ENCODE measurements at places on chromosomes 2 and 18.

DNA sequence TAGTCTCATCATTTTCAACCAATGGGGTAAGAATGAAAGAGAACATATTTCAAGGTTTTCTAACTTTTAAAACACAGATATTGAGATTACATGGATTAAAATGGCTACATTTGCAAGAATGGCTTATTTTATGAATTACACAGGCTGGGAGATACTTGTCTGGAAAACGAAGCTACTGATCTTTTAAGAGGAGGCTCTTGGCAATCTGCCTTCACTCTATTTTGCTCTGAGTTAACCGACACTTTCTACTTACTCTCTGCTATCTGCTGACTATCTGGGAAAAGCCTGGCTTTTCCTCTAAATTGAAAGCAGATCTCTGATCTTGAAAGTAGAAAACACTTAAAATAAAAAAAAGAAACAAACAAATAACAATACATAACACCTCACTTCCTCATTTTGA is 325.4 kb upstream of the LINC00305 start:
- no peak for DNase-seq

DNA sequence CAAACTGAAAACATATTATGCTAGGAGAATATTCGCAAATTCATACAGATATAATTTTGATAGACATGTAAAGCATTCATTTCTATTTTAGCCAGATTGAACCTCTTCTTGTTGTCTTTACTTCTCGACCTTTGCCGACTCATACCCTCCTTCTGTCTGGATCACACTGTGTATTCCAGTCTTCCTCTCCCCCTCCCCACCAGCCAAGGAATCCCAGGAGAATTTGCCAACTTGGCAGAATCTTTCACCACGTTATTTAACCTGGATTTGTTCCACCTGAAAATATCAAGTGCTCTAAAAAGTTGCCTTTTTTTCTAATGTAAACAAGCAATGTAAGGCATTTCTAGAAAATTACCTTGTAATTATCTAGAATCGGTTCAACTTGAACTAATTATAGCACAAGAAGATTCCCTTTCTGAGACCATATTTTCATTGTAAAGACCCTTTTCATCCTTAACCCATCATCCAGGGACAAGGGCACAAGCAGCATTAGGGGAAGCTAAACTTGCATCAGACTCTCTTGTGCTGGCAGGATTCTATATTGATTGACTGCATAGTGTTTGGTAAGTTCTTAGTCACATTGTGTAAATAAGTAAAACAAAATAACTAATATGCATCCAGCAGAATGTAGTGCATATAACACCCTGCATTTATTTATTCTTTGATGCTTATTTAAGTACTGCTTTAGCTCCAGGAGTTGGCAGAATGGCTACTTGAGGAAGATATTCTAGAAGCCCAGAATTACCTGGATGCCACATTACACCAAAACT is 1328.7 kb upstream of the NXPH2 start:
- DNase-seq = no peak

GRCh38 chr18:76610933-76611749 is 116.1 kb upstream of the ZNF516 start:
- DNase-seq = no peak

DNA sequence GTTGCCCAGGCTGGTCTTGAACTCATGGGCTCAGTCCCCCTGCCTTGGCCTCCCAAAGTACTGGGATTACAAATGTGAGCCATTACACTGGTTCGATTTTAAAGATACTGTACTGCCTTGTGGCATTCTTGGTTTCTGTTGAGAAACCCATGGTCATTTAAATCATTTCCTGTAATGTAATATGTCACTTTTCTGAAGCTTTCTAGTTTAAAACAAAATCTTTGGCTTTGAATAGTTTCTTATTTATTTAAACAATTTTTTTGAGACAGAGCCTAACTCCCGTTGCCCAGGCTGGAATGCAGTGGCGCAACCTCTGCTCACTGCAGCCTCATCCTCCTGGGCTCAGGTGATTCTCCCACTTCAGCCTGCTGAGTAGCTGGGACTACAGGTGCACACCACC is 8.9 kb downstream of the ZNF512 start:
- DNase-seq = no peak

GRCh38 chr2:12212841-12213597 is 466.6 kb downstream of the LPIN1 start:
- no peak for DNase-seq
